ENCODE measurements at places on chromosomes 13 and 19.

GRCh38 chr19:8089664-8090601 lies 37.4 kb downstream of the CCL25 start:
- no peak for DNase-seq
- no peaks in the 10 kb centered on the region for H3K4me1 ChIP-seq
- H3K4me3 ChIP-seq = no peak overlapping the region

- no peaks in the 10 kb centered on the region for H3K27me3 ChIP-seq
- H3K27ac ChIP-seq = no peak overlapping the region
- no peaks in the 10 kb centered on the region for H3K4me1 ChIP-seq
- H3K4me3 ChIP-seq = no peak overlapping the region
These were observed 954.7 kb downstream of the SLITRK6 start for GRCh38 chr13:84844473-84844872.

GRCh38 chr13:67013709-67014108 lies 216.4 kb downstream of the PCDH9 start:
- H3K27ac ChIP-seq = no peak overlapping the region
- no peak overlapping the region for H3K4me3 ChIP-seq
- H3K27me3 ChIP-seq = no peaks in the 10 kb centered on the region
- H3K4me1 ChIP-seq = no peaks in the 10 kb centered on the region

DNA sequence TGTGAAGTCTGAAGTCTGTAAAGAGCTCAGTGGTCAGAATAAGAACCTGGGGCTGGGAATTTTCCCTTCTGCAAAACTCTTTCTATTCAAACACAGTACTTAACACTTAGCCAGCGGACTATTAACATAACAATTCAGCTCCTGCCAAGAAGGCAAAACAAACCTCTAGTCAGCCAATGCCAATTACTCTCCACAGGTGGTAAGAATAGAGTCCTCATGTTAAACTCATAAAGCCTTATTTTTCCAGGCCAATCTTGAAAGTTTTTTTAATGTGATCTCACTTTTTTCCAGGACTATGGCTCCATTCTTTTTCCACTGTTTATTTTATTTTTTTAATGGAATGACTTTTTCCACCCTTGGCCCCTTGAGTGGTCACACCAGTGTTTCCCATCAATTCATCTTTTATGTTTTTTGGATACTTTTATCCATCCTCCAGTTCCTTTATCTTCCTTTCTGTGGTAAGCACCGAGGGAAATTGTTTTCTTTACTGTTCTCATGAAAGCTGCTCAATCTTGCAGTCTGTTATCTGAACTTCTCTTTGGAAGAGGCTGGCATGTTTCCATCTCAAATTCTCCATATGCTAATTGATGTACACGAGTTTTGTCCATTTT lies 217.3 kb downstream of the LHFPL6 start:
- H3K27ac ChIP-seq = no peak overlapping the region
- no peak overlapping the region for H3K4me3 ChIP-seq
- no peak for DNase-seq
- peaks cover 3% of the 10 kb centered on the region for H3K27me3 ChIP-seq
- peaks cover 16% of the 10 kb centered on the region for H3K4me1 ChIP-seq
- no peaks in the 10 kb centered on the region for H3K36me3 ChIP-seq

- DNase-seq = no peak
- H3K27me3 ChIP-seq = no peaks in the 10 kb centered on the region
- H3K4me1 ChIP-seq = peaks cover 18% of the 10 kb centered on the region
- H3K27ac ChIP-seq = no peak overlapping the region
- H3K36me3 ChIP-seq = peaks cover 21% of the 10 kb centered on the region
- no peak overlapping the region for H3K4me3 ChIP-seq
These were observed 45.1 kb downstream of the MIPEP start for GRCh38 chr13:23844132-23844531.

DNA sequence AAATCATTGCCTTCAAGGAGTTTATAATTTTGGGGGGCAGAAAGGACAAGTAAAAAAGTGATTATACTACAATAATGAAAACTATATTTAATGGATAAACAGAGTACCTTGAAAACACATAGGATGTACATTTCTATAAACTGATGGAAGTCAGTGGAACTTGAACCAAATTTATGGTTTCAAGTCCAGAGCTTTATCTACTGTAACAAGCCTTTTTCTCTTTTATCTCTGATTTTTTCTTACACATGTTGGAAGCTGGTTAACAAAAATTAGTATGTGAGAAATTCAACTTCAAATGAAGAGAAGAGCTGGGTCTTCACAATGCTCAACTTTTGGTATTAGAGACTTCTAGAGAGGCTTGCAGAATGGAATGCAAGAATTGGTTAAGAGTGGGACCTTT lies 393.6 kb downstream of the LMO7 start:
- H3K27ac ChIP-seq = no peak overlapping the region
- H3K27me3 ChIP-seq = peaks cover 5% of the 10 kb centered on the region
- H3K4me3 ChIP-seq = no peak overlapping the region

GRCh38 chr19:1028062-1028926 lies 1.9 kb downstream of the CNN2 start:
- H3K4me1 ChIP-seq = peaks cover 4% of the 10 kb centered on the region
- H3K4me3 ChIP-seq = peak overlapping the region; percentile 87
- H3K27me3 ChIP-seq = no peaks in the 10 kb centered on the region
- peak; percentile 87 for DNase-seq

- H3K36me3 ChIP-seq = no peaks in the 10 kb centered on the region
- H3K27me3 ChIP-seq = peaks cover 13% of the 10 kb centered on the region
- H3K4me1 ChIP-seq = no peaks in the 10 kb centered on the region
- no peak for DNase-seq
- no peak overlapping the region for H3K4me3 ChIP-seq
These were observed 20.3 kb downstream of the ATP12A start for GRCh38 chr13:24700539-24700938.

- no peaks in the 10 kb centered on the region for H3K36me3 ChIP-seq
- no peaks in the 10 kb centered on the region for H3K4me1 ChIP-seq
- no peaks in the 10 kb centered on the region for H3K27me3 ChIP-seq
- DNase-seq = no peak
These were observed 190.6 kb downstream of the TUBA3C start for GRCh38 chr13:18991060-18991459.

DNA sequence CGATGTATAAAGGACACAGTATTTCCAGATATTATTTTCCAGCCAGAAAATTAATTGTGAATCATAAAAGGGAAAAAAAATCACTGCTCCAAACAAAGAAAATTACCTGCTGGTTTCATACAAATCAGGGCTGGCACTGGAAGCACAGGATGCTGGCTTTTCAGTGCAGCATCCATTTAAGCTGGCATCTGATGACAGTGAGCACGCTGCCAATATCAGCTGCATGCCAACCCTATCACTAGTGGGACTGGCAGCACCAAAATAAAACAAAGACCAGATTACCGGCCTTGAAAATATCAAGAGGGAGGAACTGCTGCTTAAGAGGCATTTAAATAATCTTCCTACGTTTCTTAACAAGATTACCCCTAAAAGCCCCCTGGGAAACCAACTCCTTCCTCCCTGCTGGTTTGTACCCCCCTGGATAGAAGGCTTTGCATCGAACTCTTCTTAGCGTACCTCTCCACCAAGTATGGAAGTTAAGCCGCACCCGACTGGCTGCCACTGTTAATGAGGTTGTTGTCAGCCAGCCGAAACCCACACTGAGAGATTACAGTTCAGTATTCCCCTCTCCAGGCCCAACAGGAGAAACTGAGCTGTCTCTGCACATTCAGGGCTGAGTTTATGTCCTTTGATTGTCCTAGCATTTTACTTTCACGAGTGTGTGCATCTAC lies 257.8 kb downstream of the EFNB2 start:
- no peaks in the 10 kb centered on the region for H3K36me3 ChIP-seq
- no peak overlapping the region for H3K27ac ChIP-seq
- H3K4me3 ChIP-seq = no peak overlapping the region

DNA sequence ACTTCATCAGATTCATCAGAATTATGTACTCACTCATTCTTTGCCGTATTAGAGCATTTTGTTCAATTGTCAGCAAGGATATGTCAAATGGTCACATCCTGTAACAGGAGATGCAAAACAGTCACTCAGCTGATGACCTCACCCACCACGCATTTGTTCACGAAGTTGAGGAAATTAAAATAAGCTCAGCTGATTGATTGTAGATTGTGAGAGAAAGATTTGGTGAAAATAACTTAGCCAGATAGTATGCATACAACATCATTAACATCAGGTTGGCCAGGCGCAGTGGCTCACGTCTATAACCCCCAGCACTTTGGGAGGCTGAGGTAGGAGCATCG lies 22.6 kb upstream of the CDC16 start:
- no peaks in the 10 kb centered on the region for H3K4me1 ChIP-seq
- no peak for DNase-seq
- no peak overlapping the region for H3K27ac ChIP-seq
- H3K36me3 ChIP-seq = no peaks in the 10 kb centered on the region
- no peak overlapping the region for H3K4me3 ChIP-seq

DNA sequence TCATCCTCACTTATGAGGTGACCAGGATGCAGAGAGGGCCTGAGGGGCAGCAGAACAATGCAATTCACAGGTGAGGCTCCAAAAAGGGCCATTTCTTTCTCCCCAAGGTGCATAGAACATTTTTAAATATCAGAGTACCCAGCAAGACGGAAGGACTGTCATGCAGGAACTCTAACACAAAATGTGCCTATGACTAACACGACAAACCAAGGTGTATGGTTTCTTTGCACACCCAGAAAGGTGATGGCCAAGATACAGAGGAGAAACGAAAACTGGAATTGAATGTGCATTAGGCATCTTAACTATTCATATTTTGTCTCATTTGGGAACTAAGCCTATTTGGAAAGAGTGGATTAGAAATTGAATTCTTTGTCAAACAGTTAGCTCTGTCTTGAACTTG lies 29.9 kb downstream of the SHISA2 start:
- H3K4me3 ChIP-seq = peak overlapping the region; percentile 33
- no peak for DNase-seq
- peak overlapping the region; percentile 76 for H3K27ac ChIP-seq
- H3K4me1 ChIP-seq = peaks cover 81% of the 10 kb centered on the region

- H3K36me3 ChIP-seq = no peaks in the 10 kb centered on the region
- peaks cover 6% of the 10 kb centered on the region for H3K4me1 ChIP-seq
- no peak overlapping the region for H3K4me3 ChIP-seq
- peaks cover 29% of the 10 kb centered on the region for H3K27me3 ChIP-seq
- no peak overlapping the region for H3K27ac ChIP-seq
- DNase-seq = peak; percentile 51
These were observed 152.5 kb upstream of the SOX1 start for GRCh38 chr13:111914241-111915103.

DNA sequence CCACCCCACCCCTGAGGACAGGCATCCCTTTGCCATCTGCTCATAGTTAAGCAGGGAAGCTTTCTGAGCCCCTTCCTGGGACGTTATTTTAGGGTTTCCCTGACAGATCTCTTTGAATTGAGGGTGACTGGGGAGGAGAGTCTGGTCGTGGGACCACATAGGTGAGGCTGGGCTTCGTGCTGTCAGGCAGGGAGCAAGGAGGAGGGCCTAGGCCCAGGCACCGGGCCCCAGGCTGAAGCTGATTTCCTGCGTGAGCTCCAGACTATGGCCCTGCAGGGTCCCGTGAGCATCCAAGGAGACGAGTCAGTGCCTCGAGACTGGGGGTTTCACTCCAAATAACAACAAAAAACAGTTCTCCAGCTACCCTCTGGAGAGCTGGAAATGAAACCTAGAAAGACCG lies 60.4 kb downstream of the MYO9B start:
- H3K4me3 ChIP-seq = no peak overlapping the region
- H3K36me3 ChIP-seq = peaks cover 4% of the 10 kb centered on the region
- H3K27ac ChIP-seq = peak overlapping the region; percentile 95

- DNase-seq = no peak
- no peak overlapping the region for H3K27ac ChIP-seq
- H3K4me3 ChIP-seq = no peak overlapping the region
These were observed 289.1 kb downstream of the NDFIP2 start for GRCh38 chr13:79770056-79770455.

DNA sequence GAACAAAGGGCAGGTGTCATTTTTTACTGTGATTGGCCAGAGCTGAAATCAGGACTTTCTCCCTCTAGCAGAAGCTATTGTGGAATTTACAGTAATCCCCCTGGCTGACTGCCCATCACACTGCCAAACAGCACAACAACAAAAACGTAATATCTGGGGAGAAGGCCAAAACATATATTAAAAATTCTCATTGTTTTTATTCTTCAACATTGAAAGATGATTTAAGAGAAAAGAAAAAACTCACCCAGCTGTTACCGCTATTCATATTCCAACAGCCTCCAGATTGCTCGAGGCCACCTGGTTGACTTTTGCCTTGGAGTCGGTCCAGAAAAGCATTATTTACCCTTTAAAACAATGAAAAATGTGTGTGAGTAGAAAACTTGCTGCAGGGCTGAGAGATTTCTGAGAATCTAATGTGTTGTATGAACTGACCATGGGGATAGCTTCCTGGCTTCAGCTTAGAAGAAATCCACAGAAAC lies 97.2 kb downstream of the EPSTI1 start:
- no peak for DNase-seq
- H3K36me3 ChIP-seq = no peaks in the 10 kb centered on the region
- H3K27me3 ChIP-seq = no peaks in the 10 kb centered on the region
- no peaks in the 10 kb centered on the region for H3K4me1 ChIP-seq
- H3K27ac ChIP-seq = no peak overlapping the region

DNA sequence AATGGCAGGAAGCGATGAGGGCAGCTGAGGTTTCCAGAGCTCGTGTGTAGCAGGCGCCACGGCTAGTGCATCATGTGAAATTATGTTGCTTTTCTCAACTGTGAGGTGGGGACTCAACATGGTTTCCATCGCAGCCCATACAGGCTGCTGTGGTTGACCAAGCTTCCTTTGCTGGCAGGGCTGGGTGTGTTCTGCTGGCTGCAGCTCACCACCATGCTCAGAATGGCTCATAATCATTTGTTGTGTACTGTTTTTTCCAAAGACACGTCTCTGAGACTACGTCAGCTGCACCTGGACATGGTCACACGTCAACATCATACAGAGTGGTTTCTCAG lies 16.1 kb upstream of the RASA3 start:
- no peak for DNase-seq
- no peak overlapping the region for H3K4me3 ChIP-seq
- no peak overlapping the region for H3K27ac ChIP-seq
- peaks cover 26% of the 10 kb centered on the region for H3K27me3 ChIP-seq
- H3K36me3 ChIP-seq = no peaks in the 10 kb centered on the region
- H3K4me1 ChIP-seq = peaks cover 12% of the 10 kb centered on the region

DNA sequence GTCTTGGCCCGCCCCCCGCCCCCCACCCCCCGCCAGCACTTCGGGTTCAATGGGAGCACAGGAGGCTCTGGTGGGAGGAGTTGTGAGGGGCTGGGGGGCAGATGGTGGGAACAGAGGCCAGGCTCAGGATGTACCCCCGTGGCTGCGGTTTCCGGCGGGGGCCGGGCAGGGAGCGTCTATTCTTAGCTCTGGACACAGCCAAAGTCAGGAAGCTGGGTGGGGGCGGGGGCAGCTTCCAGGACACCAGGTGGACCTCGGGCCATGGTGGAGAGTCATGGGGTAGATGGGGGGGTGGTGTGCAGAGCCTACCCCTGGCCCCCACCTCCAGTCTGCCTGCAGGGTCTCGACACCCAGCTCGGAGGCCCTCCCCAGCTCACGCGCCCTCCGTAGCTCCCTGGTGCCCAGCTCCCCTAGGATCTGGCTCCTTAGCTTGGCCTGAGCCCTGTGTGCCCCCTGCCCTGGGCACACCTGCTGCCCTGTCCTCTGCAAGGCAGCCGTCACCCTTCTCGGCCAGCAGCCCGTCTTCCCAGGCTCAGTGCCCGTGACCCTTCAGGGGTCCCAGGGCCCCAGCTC lies 2.2 kb upstream of the TBXA2R start:
- peaks cover 14% of the 10 kb centered on the region for H3K27me3 ChIP-seq
- H3K27ac ChIP-seq = no peak overlapping the region
- DNase-seq = no peak

- peaks cover 4% of the 10 kb centered on the region for H3K4me1 ChIP-seq
- H3K36me3 ChIP-seq = no peaks in the 10 kb centered on the region
- H3K27ac ChIP-seq = no peak overlapping the region
- DNase-seq = no peak
- H3K4me3 ChIP-seq = no peak overlapping the region
- peaks cover 48% of the 10 kb centered on the region for H3K27me3 ChIP-seq
These were observed 64.5 kb downstream of the CHST8 start for GRCh38 chr19:33686262-33686661.
